ENCODE measurements at places on chromosomes 7 and 10.

DNA sequence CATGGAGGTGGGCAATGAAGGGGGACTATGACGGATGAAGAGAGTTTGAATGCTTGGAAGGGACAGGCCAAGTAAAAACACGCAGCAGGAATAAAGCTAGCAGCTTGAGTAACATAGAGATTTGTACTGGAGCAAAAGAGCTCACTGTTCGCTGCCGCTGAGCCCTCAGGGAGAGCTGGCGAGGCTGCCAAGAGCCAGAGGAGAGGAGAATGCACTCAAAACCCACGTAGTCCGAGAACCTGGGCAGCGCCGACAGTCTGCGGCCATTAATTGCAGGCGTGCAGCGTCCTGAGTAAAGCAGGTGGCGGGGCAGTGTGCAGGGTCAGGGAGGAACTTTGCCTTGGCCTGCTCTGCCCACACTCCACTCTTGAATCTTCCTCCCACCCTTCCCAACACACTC is 68.2 kb downstream of the SLC37A3 start:
- DNase-seq, result no peak

DNA sequence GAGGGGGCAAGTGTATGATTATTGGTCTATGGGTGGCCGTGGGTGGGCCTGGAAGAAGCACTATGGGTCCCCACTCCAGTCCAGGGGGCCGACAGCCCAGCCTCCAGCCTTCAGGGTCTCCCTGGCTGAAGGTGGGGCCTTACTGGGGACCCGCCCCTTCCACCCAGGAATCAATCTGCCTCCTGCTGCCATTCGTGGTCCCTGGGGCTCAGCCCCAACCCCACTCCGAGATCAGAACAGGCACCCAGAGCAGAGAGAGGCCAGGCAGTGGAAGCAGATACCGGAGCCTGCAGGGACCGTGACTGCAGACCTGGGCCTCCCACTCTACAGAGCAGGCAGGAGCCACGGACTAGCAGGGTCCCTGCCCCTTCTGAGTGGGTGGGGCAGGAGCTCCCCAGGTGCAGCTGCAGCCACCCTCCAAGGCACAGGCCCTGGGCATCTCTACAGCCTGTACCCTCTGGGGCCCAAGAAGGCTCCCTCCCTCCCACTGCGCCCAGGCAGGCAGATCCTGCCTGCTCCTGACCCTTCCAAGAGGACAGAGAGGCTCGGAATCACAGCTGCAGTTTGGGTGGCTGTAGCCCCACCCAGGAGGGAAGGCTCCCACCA is 13.6 kb upstream of the FOXL3 start:
- no peak for DNase-seq

GRCh38 chr10:97128039-97128492 is 57.7 kb downstream of the SLIT1 start:
- no peak for DNase-seq

- DNase-seq, result no peak
Observed at GRCh38 chr10:96407560-96408069, 48.8 kb upstream of the OPALIN start.

DNA sequence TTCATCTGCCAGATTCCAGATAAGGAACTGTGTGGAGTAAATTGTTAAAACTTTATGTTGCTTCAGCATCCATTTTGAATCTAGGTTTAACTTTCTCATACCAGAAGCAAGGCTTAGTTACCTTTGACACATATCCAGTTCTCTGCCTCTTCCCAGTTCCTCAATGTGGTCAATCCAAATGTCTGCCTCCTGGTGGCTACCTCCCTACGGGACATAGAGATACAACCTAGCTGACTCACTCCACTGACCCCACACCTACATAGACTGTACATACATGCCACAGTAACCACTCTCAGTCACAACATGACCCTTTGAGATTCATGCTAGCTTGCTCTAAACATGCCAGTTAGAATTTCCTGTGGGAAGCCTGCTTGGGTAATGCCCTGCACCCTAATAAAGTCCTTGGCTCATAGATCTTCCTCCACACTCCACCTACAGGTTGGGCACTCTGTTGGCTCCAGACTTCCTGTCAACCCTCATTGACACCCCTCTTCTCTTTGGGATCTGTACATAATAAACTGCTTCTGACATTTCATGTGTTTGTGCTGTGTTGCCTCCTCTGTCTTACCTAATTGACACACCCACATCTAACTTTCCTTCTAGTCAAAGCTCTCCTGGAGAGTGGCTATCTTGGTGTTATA is 278.1 kb downstream of the HTR7 start:
- DNase-seq, result no peak

- DNase-seq, result no peak
Observed at GRCh38 chr7:7740037-7740355, 21.6 kb upstream of the RPA3 start.

- DNase-seq, result no peak
Observed at GRCh38 chr10:1454951-1455350, 282.4 kb downstream of the ADARB2 start.

DNA sequence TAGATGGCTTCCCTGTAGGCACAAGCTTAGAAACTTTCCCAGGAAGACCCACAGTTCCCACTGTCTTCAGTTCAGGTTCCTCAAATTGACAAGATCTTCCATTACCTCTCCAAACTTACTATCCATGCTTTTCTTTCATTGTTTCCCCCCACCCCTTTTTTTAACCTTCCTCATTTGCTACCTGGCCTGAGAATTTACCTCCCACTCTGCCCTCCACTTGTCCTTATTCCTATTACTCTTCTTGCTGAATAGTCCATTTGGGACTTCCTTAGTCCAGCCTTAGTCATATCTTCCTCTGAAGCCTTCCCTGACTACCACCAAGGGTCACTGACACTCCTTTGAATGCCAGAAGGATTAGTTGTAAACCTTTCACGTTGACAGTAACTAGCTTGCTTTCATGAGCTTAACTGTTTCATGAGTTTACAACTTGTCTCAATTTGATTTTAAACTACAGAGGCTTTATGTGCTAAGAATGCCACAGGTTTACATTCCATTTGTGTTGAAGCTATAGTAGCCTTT is 1.2 kb upstream of the CALU start:
- DNase-seq, result peak; percentile 45

- DNase-seq, result no peak
Observed at GRCh38 chr10:61100887-61101286, 156.9 kb upstream of the RHOBTB1 start.

DNA sequence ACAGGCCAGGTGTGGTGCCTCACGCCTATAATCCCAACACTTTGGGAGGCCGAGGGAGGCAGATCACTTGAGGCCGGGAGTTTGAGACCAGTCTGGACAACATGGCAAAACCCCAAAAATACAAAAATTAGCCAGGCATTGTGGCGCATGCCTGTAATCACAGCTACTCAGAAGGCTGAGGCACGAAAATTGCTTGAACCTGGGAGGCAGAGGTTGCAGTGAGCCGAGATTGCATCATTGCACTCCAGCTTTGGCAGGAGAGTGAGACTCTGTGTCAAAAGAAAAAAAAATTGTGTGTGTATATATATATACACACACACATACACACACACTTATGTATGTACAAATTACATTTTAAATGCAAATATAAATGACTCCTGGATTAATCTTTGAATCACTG is 76.8 kb upstream of the LRRN3 start:
- no peak for DNase-seq

DNA sequence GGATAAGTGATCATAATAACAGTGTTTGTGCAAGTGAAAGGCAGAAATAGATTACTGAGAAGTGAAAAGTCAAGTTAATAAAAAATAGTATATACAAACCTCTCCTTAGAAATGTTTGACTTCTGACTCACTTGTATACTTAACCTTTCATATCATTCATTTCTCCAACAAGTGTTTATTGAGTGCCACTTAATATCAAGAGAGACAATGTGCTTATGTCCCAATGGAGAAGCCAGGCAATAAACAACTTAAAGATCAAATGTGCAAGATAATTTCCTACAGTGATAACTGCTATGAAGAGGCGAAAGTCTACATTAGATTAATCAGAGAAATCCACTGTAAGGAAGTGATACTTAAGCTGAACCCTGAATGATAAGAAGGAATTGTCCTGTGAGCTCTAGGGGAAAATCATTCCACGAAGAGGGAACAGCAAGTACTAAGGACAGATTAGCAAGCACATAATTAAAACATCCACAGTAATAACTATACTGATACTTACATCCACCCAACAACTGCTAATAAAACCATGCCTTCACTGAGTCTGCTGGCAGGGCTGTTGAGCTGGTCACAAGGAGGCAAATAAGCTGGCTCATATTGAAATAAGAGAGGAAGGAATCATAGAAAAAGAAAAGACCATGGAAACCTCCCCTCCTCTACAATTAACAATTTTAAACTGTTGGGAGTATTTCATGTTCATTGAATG is 203.5 kb downstream of the CTNNA3 start:
- DNase-seq, result no peak

- DNase-seq, result no peak
Observed at GRCh38 chr10:114694752-114695151, 36.7 kb upstream of the ABLIM1 start.

DNA sequence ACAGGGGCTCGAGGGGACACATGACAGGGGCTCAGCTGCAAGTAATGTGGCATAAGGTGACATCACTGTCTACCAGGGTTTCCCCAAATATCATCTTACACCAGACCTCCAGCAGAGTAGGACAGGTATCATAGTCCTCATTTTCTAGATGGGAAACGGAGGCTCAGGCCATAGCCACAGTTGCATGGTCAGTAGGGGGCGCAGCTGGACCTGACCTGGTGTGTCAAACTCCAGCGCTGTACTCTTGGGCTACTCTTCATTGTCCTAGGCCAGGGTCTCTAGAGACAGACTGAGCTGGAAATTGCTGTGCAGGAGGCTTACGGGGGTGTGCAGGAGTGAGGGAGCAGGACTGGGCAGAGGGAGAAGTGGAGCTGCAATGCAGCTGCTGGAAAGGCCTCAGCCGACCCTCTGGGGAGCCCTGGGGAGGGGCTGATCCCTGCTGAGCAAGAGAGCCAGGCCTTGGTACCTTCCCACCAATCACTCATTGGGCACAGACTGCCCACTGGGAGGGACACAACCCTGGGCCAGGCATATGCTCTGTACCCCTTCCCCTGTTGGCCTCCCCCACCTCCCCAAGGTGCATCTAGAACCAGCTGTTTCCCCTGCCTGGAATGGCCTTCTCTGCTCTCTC is 89.9 kb downstream of the CDH23 start:
- peak; percentile 6 for DNase-seq

DNA sequence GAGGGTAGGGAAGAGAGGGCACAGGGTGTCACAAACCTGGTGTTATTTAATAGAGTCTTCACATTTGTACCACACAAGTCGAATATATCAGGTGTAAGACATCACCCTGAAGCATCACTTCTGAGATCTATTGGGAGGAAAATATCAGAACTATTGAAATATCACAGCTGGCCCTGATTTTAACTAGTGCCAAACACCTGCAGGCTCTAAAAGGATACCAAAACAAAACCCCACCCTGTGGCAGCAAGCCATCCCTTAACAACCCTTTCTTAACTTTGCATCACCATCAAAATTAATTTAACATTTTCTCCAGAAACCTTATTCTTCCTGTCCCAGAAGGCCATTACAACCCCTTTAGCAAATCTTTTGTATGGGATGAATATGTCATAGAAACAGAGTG is 365.4 kb downstream of the SUGCT start:
- DNase-seq, result no peak

- no peak for DNase-seq
Observed at GRCh38 chr7:114647518-114647917, 232.9 kb downstream of the FOXP2 start.

DNA sequence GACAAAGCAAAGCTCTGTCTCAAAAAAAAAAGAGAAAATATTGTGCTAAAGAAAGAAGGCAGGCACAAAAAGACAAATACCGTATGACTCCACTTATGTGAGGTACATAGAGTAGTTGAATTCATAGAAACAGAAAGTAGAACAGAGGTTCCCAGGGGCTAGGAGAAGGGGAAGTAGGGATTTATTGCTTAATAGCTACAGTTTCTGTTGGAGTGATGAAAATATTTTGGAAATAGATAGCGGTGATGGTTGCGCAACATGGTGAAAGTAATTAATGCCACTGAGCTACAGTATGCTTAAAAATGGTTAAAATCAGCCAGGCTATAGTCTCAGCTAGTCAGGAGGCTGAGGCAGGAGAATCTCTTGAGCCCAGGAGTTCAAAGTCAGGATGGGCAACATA is 18.5 kb upstream of the NPFFR1 start:
- no peak for DNase-seq
